Stimulated activated CD8-positive, alpha-beta memory T cell treated with anti-CD3 and anti-CD28 coated beads, Interleukin-15, amount 100 ng/mL, for 4 hours (primary cell): ENCODE measurements at places on chromosomes 5 and 9.

DNA sequence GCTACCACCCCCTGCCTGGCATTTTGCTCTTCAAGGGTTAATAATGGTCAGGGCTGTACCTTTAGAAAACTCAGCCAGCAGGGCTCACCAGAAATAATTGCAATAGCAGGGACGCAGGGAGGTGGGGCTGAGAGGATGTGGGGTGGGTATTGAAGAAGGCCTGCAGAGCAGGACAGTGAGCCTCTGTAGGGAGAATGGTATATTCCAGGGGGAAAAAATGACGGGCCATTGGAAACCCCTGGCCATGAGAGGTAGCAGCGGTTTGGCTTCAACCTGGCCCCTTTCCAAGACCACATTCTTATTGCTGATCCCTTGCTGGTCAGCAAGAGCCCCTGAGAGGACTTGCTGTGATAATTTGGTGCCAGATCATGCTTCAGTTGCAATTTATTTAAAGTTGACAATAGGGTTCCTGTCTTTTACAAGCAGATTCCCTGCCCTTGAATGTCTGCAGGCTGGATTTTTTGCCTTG is 36.7 kb upstream of the CTNNA1 start:
- DNase-seq, result no peak

- DNase-seq, result no peak
Measured at GRCh38 chr5:32290922-32291321, 21.8 kb downstream of the MTMR12 start.

- DNase-seq, result no peak
Measured at GRCh38 chr5:170751631-170752030, 31.9 kb upstream of the GABRP start.

GRCh38 chr9:130292106-130292505 is 26.5 kb downstream of the HMCN2 start:
- no peak for DNase-seq

DNA sequence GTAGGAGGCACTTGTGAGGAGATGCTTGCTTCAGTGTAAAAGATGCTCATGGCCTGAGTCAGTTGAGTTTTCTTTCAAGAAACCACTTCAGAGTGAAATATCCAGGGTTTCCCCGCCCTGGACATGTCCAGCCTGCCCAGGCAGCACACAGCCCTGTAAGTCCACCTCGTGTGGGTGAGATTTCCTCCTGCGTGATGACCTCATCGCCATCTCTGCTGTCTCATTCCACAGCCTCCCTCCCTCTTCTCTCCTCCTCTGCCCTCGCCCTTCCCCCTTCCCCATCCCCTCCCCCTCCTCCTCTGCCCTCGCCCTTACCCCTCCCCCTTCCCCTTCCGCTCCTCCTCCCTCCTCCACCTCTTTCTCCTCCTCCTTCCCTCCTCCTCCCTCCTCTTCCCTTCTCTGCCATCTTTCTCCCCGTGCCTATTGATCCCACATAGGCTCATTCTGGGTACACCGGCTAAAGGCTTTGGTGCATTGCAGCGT is 34.0 kb upstream of the NCS1 start:
- no peak for DNase-seq
